Adrenal gland (tissue), 19 donors: ENCODE measurements at places on chromosomes 2 and 18. TPM values are rescaled to one million over a fixed set of nuclear protein-coding genes. Genes with fewer than 3 reads are reported as not detected.

SH3RF3 gene
- 10.0 TPM for polyA plus RNA-seq

DNA sequence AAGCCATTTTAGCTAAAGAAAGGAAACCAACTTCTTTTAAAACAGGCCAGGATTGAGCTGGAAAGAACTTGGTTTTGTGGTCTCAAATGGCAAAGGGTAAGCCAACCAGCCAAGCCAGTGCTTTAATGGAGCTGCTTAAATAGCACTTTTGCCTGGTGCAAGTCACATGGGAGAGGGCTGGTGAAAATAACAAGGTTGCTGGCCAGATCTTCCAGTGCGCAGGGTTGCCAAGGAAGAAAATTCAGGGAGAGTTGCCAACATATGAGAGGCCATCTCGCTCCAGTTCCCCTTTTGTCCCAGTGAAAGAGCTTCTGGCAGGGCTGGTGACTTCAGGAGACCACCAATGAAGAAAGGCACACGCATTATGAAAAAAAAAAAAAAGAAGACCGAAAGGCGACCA is 57.3 kb downstream of the IRS1 start:
- peak; percentile 83 for DNase-seq

ZNF519 gene
- 1.4 TPM for polyA plus RNA-seq

DNA sequence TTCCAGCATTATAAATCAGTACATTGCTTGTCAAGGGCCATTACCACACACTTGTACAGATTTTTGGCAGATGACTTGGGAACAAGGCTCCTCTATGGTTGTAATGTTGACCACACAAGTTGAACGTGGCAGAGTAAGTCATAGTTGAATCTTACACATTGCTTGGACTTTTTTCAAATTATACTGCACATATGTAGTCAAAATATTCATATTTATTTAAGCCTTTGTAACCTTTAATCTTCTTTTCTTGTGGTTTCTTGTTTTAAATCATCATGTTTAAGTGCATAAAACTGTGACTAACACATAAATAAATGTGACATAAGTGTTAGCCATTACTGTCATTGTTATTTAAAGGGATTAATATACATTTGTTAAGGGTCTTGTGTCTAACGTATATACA is 52.1 kb upstream of the EPB41L5 start:
- DNase-seq, result no peak

DNA sequence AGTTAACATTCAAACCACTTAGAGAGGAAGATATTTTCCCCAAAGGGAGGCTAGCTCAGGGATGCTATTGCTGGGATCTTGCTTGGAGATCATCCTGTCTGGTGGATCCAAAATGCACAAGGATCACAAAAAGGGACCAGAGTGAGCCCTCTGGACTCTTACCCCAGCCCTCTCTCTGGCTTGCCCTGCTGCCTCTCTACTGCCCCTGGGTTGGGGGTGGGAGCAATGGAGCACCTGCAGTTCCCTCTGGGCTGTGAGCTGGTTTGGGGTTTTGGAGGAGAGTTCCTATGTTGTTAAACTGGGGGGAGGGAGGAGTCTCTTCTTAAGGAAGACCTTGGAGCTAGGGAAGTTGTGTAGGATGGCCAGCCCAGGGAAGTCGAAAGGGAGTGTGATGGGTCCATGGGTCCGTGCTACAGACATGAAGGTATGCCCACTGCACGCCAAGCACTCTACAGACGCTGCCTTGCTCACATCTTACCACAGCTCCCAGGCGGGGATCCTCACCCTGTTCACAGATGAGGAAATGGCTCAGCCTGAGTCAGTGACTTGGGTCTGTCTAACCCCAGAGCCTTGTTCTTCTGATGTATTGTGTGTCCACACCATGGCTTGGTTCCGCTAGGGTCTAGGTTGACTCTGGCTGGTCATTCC is 3.8 kb downstream of the LBH start:
- peak; percentile 47 for DNase-seq

POTEC gene
- not detected for polyA plus RNA-seq

GRCh38 chr2:200604571-200605255 is 18.9 kb downstream of the AOX1 start:
- DNase-seq, result no peak

DNA sequence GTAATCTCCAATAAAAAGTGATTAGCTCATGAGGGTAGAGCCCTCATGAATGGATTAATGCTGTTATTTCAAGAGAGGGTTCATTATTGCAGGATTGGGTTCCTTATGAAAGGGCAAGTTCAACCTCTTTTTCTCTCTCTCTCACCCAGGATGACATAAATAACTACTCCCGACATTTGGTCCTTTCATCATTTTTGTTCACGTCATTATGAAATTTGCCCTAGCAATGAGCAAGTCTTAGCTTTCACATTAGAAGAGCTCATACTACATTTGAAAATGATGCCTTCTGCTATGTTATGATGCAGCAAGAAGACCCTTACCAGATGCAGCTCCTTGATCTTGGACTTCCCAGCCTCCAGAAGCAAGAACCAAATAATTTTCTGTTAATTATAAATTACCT is 152.5 kb downstream of the ICOS start:
- no peak for DNase-seq

DNA sequence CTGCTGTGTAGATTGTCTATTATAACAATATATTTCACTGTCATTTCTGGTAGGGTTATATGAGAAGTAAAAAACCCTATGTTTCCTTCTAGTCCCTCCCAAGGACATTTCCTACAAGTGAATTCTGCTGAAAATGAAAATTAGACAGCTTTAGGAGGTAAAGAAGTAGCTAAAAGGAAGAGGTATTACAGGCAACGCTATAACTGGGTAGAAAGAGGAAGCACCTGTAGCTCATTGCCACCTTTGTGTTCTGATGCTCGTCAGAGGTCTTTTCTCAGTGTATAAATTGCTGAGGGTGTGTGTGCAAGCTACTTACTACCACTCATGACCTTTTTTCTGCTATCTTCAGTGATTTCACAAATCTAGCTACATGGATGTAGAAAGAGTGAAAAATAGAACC is 1.4 kb downstream of the DNAJC10 start:
- no peak for DNase-seq

GRCh38 chr2:128069769-128070168 is 21.2 kb upstream of the UGGT1 start:
- peak; percentile 42 for DNase-seq

CPLX4 gene
- polyA plus RNA-seq, result not detected

- DNase-seq, result peak; percentile 9
Observed at GRCh38 chr2:29816651-29817050, 104.7 kb downstream of the ALK start.

DAW1 gene
- not detected for polyA plus RNA-seq
